ENCODE measurements at places on chromosomes 13 and 19. TPM values are rescaled to one million over a fixed set of nuclear protein-coding genes. Genes with fewer than 3 reads are reported as not detected.

The ENOX1 gene
- 2.6 TPM for total RNA-seq

The CCDC9 gene
- 3.2 TPM for total RNA-seq

The PRKCG gene
- not detected for total RNA-seq

The PIK3R2 gene
- total RNA-seq: 11.7 TPM

The SULT2A1 gene
- not detected for total RNA-seq

The FCER2 gene
- total RNA-seq: not detected

The FNDC3A gene
- total RNA-seq: 29.5 TPM

The LGALS4 gene
- not detected for total RNA-seq

The SCEL gene
- total RNA-seq: not detected

The ATP13A1 gene
- 34.7 TPM for total RNA-seq

The PPP1R13L gene
- 4.5 TPM for total RNA-seq

The CHST8 gene
- not detected for total RNA-seq

The ZNF442 gene
- total RNA-seq: 2.1 TPM

All from RPMI7951 (cell line).